Activated T-cell treated with anti-CD3 and anti-CD28 coated beads, Interleukin-2, amount 50 U/mL, for 4 hours (primary cell): ENCODE measurements at places on chromosomes 4 and X. TPM values are rescaled to one million over a fixed set of nuclear protein-coding genes. Genes with fewer than 3 reads are reported as not detected.

The AKAP14 gene
- not detected for total RNA-seq

DNA sequence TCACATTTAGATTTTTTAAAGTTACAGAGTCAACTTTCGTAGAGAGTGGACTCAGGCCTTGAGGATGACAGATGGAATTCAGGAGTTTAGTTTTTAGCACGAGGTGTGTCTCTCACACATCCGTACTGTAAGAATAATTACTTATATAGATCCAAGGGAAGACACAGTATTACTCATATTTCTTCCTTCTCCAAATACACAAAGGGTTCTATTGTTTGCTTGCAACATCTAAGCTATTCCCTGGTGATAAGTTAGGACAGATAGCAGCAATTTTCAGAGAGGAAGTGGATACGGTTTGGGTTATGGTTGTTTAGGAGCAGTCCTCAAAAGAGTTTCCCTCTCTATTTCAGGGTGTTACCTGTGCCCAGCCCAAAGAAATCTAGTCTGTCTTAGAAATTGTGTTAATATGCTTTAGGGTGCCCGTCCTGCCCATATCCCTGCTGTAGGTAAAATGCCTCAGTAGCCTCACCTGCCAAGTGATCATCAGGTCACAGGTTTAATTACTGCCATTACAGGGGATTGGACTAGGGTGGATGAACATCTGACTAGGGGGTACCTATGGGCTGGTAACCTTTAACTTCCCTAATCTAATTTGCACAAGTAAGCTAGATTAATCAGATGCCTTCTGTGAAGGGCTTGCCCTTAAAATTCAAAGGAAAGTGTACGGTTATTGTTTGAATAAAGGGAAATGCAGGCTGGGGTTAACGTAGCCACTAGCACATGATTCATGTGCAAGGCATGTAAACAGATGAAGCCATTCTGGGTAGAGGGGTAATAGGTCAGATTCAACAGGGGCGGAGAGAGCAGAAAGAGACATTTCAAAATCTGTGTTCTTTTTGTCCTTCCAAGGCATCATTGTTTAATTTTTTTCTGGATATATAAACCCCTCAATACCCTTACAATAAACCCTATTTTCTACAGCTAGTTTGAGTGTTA, 8.7 kb upstream of the PPP3CA start:
- DNase-seq = no peak

DNA sequence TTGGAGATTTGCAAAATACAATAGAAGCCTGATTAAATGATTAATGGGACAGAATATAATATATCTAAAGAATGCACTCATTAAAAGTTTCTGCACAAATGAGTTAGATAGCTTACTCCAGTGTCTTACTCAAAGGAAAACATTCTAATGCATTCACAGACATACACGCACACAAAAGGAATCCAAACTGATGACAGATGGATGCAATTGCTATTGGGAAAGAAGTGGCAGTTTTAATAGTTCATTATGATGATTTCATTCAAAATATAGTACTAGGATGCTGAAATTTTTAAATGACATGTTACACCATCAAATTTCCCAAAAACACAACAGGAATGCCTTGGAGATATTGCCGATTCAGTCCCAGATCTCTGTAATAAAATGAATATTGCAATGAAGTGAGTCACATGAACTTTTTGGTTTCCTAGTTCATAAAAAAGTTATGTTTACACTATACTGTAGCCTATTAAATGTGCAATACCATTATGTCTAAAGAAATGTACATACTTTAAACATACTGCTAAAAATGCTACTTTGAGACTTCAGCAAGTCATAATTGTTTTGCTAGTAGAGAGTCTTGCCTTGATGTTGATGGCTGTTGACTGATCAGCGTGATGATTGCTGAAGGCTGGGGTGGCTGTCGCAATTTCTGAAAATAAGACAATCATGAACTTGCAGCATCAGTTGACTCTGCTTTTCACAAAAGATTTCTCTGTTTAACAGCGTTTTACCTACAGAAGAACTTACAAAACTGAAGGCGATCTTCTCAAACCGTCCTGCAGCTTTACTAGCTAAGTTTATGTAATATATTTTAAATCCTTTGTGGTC, 45.6 kb downstream of the BBS12 start:
- DNase-seq = no peak

- no peak for DNase-seq
Measured at GRCh38 chr4:123034023-123034422, 111.6 kb upstream of the NUDT6 start.
